ENCODE measurements at places on chromosomes 7 and 10.

- no peak for DNase-seq
These were observed 193.7 kb downstream of the PTPN20 start for GRCh38 chr10:47104786-47105385.

DNA sequence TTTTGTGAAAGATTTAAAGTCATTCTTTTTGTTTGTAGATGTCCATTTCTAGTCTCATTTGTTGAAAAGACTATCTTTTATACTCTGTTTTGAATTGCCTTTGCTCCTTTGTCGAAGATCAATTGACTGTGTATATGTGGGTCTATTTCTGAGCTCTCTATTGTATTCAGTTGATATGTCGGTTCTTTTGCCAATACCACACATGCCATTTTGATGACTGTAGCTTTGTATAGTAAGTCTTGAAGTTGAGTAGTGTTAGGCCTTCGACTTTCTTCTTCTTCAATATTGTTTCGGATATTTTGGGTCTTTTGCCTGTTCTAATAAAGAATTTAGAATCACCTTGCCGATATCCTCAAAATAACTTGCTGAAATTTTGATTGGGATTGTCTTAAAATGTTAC lies 104.5 kb downstream of the CCSER2 start:
- DNase-seq: no peak

GRCh38 chr7:33388332-33388731 lies 259.0 kb downstream of the BBS9 start:
- DNase-seq: no peak

GRCh38 chr10:26837139-26837538 lies 23.6 kb downstream of the ABI1 start:
- DNase-seq: no peak

DNA sequence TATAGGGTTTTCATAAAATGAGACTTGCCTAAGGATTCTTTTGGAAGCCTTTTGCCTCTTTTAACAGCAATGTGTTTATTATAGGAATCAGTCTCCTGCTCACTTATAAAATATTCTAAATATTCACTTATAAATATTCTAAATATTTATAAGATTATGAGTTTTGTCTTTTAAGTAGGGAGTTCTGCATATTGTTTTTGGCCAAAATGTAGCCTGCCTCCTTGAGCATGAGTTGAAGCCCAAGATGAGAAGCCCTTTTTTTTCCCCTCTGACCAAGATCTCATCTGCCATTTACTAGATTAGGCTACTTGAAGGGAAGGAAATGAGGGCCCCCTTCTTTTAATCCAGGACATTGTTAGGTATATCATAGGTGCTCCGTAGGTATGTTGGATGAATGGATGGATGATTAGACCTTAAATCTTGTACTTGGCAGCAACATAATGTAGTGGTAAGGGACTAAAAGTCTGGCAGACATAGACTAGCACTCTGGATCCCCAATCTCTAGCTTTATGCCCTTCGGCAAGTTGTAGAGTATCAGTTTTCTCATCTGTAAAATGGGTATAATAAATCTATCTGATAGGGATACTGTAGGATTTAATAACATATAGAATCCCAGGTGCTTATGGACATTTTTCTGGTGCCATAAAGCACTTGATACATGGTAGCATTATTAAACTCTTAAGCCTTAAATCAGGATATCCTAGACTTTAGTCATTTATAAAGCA lies 59.1 kb downstream of the ARID5B start:
- DNase-seq: no peak

- no peak for DNase-seq
These were observed 50.9 kb downstream of the GALNT11 start for GRCh38 chr7:152076324-152076821.

GRCh38 chr10:13414855-13415254 lies 66.8 kb upstream of the SEPHS1 start:
- DNase-seq: no peak

DNA sequence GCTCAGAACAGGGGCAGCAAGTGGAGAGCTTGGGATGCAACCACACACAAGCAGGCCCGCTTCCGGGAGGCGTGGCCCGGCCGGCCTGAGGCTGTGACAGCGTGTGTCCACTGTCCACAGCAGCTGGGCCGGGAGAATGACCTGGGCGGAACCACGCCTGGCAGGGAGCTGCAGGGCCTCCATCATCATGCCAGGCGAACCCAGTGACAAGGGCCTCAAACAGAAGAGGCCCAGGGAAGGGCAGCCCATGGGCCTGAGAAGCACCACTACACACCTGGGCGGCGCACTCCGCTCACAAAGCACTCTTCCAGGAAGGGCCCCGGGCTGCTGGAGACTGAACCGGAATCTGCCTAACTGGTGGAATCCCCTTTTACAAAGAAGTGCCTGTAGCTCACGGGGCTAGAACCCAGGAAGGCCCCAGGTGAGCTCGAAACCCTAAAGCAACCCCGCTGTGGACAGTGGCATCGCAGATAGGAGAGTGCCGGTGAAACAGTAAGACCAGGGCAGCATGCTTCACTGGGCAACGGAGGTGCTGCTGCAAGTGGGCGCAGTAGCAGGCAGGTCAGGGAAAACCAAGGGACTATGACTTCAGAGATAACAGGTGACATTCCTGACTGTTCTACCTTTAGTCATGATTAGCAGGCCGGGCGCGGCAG lies 66.0 kb downstream of the MAD1L1 start:
- DNase-seq: no peak

GRCh38 chr7:26583094-26583648 lies 281.2 kb downstream of the SKAP2 start:
- DNase-seq: no peak

- DNase-seq: no peak
These were observed 12.4 kb downstream of the ARL3 start for GRCh38 chr10:102701796-102702195.

DNA sequence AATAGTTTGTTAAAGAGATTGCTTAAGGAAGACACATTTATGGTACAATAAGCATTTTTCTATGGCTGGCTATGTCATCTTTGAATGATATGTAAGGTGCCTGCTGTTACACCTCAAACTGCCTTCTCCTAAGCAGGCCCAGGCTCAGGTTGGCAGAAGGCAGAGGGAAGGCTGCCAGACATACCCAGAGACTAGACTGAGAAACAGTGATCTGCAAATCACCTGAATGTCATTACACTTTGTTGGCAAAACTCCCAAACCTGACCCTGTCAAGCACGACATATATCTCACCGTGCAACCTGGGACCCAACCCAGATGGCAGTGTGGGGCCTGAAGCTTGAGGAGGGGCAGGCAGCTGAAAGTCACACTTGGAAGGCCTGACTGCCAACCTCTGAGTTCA lies 136.6 kb upstream of the TARP start:
- DNase-seq: no peak

DNA sequence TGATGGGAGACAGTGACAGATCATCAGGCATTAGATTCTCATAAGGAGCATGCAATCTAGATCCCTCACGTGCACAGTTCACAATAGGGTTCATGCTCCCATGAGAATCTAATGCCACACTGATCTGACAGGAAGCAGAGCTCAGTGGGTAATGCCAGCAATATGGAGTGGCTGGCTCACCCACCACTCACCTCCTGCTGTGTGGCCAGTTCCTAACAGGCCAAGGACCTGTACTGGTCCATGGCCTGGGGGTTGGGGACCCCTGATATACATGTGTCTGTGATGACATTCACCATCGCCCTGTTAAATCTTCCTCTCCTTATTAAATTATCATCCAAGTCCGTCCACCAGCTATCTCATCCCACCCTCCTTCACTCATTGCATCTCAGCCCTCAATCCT lies 118.4 kb downstream of the TEX36 start:
- DNase-seq: no peak

GRCh38 chr10:60384708-60385398 lies 4.8 kb downstream of the ANK3 start:
- no peak for DNase-seq

DNA sequence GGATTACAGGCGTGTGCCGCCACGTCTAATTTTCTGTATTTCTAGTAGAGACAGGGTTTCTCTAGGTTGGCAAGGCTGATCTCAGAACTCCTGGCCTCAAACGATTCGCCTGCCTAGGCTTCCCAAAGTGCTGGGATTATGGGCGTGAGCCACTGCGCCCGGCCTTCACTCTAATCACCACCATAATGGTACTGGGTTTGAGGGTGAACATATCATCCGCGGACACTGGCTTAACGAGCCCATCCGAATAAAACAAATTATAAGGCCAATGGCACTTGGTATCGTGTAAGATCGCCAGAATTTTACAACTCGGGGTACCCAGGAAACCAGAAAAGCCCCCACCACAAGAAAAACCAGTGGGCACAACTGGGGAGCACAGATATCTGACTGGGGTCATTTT lies 580 bp downstream of the FAM200A start:
- DNase-seq: no peak

DNA sequence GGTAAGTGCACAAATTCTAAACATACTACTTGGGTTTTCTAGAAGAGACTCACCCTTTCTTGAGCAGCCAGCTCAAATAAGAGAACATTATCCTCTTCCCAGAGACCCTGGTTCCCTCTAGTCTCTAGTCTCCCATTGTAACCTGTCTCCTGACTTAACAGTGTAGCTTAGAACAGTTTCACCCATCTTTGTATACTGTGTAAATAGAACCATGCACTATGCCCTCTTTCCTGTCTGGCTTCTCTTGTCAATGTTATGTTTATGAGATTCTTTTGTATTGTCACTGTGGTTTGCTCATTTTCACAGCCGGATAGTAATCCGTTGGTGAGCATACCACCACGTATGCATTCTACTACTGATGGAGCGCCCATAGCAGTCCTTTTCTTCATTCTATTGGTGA lies 227.4 kb upstream of the PLPP4 start:
- DNase-seq: no peak

DNA sequence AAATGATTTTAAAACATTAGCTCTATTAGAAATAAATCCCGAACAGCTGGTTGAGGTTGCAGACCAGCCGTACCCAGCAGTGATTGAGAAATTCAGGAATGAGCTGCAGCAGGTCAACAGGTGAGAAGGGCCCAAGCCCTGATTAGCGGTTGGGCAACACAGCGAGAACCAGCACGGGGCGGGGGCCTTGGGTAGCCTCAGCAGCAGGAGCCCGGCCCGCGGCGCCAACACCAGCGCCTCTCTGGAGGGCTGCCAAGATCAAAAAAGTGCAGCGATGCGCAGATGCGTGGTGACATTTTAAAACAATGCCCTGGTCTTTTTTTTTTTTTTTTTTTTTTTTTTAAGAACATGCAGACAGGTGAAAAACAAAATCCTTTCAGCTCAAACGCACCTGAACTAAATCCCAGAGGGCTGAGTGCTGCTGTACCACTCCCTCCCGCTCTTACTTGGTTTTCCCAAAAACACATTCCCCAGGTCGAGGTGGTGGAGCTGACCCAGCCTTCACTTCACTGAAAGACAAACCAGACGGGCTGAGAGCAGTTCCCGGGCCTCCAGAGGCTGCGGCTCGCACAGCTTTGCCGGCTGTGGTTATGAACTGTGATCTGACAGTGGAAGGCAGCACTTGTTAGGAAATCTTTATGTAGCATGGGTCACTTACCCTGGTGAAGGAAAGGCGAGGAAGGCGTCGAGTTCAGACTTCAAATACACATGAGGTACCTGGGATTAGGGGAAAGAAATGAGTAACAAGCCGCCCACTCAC lies 579.4 kb downstream of the SDK1 start:
- peak; percentile 71 for DNase-seq

DNA sequence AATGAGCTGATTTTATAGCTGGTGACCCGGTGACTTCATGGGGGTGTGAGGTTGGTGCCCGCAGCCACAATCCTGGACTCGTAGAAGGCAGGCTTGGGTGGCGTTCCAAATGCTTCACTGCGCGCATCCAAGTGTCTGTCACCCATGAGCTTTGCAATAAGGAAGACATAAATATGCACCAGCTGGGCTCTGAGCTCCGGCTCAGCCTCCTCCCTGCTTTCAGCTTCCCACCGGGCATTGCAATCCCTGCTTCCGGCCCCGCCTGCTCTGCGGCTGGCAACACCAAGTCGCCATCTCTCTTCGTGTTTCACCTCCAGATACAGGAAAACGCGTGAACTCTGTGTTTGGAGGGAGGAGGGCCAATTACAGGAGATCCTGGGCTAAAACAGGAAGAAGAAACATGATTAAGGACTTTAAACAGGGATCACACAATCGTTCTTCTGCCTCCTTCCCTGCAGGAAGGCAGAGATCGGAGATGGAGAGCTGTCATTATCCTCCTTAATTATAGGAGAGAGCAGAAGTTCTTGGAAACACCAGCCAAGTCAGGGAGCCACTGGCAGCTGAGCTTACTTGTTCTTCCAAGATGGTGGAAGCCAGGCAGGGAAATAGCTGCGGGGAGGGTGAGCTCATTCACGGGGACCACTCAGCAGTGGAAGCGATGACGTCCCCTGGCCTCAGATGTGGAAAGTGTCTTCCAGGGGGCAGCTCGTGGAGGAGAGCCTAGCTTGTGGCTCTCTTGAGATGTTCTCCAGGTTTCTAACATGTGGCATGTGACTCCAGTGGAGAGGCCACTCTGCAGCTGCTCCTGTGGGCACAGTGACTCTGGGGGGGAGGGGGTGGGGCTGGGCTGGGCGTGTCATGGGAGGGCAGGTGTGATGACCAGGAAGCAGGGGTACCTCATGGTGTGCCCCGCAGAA lies 134.9 kb downstream of the CAMK1D start:
- peak; percentile 76 for DNase-seq

GRCh38 chr10:17657103-17657500 lies 13.2 kb downstream of the STAM start:
- DNase-seq: no peak

DNA sequence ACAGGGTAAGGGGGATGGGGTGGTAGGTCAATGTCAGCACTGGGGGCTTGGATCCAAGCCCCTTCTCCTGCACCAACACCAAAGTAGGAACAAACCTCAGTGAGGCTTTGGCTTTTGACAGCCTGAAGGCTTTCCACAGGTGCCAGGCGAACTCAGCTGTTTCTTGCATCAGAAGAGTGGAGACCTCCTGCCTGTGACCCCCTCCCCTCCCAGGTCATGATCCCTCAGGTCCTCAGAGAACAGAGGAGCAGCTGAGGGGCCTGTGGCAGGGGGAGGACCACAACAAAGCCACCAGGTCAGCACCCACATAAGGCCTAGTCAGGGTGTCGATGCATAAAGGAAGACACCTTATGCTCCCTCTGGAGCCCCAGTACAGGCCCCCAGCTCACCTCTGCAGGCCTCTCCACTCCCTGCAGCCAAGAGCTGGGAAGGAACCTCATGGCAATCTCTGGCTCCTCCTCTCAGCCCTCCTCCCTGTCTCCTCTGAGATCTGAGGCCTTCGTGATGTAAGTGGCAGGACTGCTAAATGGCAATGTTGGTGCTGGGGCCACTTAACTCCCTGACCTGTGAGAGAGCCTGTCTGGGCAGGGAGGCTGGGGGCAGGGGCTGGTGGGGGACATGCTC lies 19.1 kb upstream of the PRRT4 start:
- peak; percentile 15 for DNase-seq

DNA sequence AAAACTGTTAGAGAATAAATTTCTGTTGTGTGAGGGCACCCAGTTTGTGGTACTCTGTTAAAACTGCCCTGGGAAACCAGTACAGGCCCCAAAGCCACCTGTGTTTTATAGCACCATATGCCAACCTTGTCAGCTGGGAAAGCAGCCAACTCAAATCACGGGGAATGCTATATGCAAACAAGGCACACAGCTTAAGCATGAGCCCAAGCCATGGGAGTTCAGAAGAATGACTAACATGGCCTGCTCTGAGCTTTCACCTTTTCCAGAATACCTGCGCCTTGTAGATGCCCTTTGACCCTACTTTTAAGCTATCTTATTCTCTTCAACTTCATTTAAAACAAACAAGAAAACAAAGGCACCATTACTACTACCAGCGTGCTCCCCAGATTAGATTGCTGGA lies 5.5 kb upstream of the SLC25A13 start:
- DNase-seq: no peak

All from NCI-H2227 treated with DMSO at 0.1 percent for 48 hours (cell line).